Stimulated activated CD4-positive, alpha-beta T cell treated with anti-CD3 and anti-CD28 coated beads, Interleukin-4, amount 100 ng/mL, for 48 hours (primary cell): ENCODE measurements at places on chromosomes 7 and 10.
A peak's percentile ranks its signal among the peaks of the same experiment; 100 is the strongest.

- DNase-seq: no peak
Observed at GRCh38 chr10:80281784-80282765, 7.4 kb downstream of the MAT1A start.

GRCh38 chr7:465710-466400, 53.8 kb downstream of the PDGFA start:
- no peak for DNase-seq

GRCh38 chr7:140058517-140058916, 4.2 kb downstream of the PARP12 start:
- DNase-seq: no peak

DNA sequence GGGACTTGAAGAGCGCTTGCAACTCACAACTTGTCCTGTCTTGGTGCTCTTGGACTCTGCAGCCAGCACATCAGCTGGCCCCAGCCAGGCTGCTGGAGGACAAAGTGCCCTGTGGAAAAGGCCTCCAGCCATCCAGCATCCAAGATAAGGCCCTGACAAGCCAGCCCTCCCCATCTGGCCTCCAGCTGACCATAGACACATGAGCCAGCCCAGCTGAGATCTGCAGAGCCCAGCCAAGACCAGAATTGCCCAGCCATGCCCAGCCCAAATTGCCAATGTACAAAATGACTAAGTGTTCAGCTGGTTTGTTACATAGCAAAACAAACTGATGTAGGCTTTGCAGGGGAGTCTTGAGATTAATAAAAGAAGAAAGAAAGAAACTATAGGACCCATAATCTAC, 36.0 kb upstream of the FRMD4A start:
- no peak for DNase-seq

DNA sequence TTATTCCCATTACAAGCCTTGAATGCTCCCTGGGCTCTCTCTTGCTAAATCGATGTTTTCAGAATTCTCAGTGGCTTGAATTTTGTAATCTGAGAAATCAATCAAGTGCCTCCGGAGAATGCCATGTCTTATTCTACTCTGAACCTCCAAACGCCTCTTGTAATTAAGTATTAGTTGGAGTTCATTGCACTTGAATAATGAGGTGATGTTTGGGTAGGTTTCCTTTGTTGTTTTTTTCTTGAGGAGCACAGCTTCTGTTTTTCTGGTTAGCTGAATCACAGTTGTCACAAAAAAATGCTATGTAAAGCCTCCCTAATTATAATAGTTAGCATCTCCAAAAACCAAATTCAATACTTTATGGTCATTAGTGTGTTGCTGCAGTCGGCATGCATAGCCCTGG, 100.3 kb downstream of the PLPP4 start:
- no peak for DNase-seq

DNA sequence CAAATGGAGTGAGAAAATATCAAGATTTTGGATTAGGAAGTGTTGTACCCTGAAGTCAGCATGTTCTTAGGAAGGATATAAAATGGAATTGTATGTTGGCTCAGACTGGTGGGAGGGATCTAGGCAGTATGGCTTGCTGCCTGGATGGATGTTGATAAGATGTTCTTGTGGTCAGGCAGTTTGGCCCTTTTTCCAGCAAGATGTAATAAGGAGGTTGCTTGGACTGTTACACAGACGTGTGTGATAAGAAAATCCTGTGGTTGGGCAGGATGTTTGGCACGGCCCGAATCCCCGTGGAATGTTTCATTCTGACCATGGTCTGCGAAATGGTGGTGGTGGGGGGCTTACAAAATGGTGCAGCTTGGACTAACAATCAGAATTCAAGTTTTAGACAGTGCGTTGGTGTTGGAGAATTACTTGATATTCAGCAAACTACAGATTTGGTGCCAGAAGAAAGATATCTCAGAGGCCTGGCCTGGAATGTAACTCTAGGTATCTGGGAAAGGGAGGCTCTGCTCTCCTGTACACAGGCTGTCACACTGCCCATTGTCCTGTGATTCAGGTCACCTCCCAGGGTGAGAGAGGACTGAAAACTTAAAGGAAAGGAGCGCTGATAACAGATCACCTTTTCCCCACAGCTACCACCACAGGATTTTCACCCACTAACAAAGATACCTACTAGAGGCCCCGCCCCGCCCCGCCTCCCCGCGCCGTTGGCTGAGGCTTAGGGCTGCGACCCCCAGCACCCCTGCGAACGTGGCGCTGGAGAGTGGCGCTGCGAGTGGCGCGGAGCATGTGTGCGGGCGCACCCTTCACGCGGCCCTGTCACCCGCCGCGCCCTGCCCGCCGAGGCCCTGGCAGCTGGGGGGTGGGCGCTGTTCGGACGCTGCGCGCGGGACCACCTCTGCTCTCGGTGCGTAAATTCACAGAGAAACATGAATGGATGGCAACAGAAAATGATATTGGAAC, 19.3 kb upstream of the ZNF680 start:
- DNase-seq: no peak

GRCh38 chr7:102004229-102004628, 186.8 kb downstream of the CUX1 start:
- no peak for DNase-seq

DNA sequence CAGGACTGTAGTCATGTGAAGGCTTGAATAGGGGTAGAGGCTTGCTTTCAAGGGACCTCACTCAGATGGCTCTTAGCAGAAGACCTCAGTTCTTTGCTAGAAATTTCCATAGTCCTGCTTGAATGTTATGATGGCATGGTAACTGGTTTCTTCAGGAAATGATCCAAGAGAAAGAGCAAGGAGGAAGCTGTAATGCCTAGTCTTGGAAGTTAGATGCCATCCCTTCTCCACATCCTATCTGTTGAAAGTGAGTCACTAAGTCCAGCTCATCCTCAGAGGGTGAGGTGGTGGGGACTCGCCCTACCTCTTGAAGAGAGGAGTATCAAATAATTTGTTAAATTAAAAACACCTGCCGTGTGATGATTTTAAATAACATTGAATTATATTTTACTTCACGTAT, 4.6 kb downstream of the MGAM start:
- DNase-seq: no peak

GRCh38 chr10:72062382-72062781, 26.0 kb downstream of the SPOCK2 start:
- no peak for DNase-seq

- DNase-seq: no peak
Observed at GRCh38 chr7:12328888-12329770, 74.5 kb downstream of the VWDE start.

GRCh38 chr10:50516171-50516570, 107.6 kb downstream of the SGMS1 start:
- no peak for DNase-seq

- no peak for DNase-seq
Observed at GRCh38 chr7:138137423-138138171, 61.3 kb downstream of the AKR1D1 start.

GRCh38 chr7:1455241-1455939, 3.9 kb downstream of the MICALL2 start:
- no peak for DNase-seq

- no peak for DNase-seq
Observed at GRCh38 chr10:112359606-112360307, 14.2 kb upstream of the ACSL5 start.

DNA sequence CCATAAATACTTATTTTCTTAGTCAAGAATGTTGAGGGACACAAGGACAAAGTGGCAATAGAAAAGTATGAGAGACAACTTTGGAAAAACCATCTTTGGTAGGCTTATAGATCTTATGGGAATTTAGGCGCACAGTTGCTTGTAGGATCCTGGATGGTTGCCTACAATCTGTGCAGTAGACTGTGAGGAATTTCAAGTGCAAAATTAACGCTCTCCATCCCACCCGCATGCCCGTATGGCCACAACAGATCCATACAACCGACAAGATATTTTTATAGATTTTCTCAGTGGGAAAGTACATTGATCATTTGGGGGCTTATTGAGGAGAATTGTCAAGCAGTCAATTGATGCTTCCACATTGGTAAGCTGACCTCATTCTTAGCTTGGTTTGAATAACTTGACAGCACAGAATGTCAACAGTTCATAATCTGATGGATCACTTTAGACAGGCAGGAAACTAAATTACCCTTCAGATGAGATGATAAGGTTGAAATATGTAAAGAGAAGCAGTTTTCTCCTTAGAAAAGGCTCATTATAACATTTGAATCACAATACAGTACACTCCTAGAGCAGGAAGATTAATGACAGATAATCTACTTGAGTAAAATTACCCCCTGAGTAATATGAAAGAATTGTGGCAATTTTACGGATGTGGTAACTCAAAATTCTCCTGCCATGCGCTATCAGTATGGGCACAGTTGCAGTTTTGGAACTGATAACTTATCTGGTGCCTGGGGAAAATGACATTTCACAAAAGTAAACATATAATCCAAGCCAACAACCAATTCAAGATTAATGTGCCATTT, 479.7 kb downstream of the KIF20B start:
- DNase-seq: no peak

GRCh38 chr7:11895337-11895736, 63.3 kb upstream of the THSD7A start:
- no peak for DNase-seq

DNA sequence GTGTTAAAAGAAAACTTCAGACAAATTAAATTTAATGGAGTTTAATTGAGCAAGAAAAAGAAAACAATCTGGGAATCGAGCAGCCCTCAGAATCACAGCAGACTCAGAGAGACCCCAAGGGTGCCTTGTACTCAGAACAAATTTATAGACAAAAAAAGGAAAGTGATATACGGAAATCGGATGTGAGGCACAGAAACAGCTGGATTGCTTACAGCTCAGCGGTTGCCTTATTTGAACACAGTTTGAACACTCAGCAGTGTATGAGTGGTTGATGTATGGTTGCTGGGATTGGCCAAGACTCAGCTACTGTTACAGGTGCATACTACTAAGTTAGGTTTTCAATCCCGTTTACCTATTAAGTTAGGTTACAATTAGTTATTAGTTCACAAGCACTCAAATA, 103.8 kb upstream of the LYZL1 start:
- DNase-seq: no peak

- DNase-seq: no peak
Observed at GRCh38 chr7:76424413-76425111, at the start of gene ZP3. TSS of gene ZP3 (plus strand) at chr7:76424950. CDS start at chr7:76424965, 15 bp downstream.

DNA sequence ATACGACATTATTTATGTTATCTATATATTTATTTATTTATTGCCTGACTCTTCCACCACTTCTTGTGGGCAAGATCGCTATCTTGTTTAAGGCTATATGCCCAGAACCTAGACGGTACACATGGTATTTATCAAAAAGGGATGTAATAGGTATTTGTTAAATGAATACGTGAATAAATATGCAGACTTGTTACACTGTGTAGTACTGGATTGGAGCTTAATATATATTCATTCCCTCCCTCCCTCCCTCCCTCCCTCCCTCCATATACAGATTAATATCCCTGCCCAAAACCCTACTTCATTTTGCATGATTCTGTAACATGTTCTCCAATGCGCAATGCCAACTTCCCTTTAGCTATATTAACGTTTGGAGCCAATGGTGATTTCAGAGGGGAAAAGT, 1273.7 kb upstream of the AUTS2 start:
- no peak for DNase-seq

GRCh38 chr10:121157998-121158397, 306.8 kb downstream of the WDR11 start:
- DNase-seq: no peak

- no peak for DNase-seq
Observed at GRCh38 chr10:58593008-58593407, 80.3 kb downstream of the BICC1 start.

DNA sequence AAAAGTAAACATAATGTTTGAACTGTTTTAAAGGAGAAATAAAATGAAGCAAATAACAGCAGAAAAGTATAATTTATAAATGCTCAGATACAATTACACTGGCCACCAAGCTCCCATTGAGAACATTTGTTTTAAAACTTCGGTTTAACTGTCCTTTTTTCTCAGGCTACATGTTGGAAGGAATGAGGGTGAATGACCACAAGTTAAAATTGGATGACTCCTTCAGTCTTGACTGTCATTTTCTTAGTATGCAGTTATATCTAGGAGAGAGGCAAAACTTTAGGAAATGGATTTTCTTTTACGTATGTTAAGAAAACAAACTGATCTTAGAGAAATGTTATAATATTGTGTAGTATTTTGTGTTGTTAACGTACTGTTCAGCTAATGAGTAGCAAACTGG, 5.0 kb downstream of the TRIM24 start:
- no peak for DNase-seq

DNA sequence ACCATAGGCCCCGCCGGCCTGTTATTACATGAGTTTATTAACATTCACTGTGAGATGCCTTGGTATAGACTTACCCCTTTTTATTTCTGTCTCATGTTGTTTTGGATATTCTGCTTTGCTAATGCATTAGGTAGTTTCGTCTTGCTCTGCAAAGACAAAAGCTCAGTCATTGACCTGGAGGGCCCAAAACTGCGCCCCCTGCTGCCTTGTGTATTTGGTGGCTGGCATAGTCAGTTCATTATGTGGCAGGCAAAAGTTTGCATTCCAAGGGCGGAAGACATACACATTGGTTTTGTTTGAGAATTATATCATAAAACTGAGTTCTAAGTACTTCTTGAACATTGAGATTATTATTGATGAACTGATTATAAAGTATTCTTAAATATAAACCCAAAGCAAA, 372.5 kb downstream of the SDK1 start:
- peak; percentile 49 for DNase-seq

- DNase-seq: peak; percentile 82
Observed at GRCh38 chr10:130190055-130190736, 54.0 kb downstream of the GLRX3 start.

- DNase-seq: no peak
Observed at GRCh38 chr7:155581107-155581830, 34.9 kb upstream of the CNPY1 start.

GRCh38 chr10:24468281-24468751, 255.4 kb downstream of the ARHGAP21 start:
- DNase-seq: no peak

GRCh38 chr7:6212008-6212407, 60.4 kb downstream of the CYTH3 start:
- no peak for DNase-seq
